Activated CD8-positive, alpha-beta memory T cell treated with anti-CD3 and anti-CD28 coated beads, Interleukin-2, amount 50 U/mL, for 48 hours (primary cell): ENCODE measurements at places on chromosomes 2 and 18.
A peak's percentile ranks its signal among the peaks of the same experiment; 100 is the strongest.

DNA sequence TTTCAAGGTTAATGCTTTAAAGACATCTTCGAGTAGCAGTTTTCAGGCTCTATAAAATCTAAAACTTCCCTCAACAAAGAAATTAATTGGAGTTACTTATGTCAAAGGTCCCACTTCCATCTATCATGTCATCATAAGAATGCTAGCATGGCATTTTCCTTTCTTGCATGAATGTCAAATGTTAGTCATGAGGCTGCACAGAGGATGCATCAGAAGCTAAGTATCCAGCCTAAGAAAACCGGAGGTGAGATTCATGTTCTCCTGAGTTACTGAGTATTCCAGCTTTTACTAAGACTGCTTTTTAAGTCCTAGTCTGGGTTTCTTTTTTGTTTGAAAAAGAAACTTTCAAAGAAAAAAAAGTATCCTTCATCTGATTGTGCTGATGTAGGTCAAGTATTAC is 130.6 kb upstream of the CDH19 start:
- DNase-seq = no peak

DNA sequence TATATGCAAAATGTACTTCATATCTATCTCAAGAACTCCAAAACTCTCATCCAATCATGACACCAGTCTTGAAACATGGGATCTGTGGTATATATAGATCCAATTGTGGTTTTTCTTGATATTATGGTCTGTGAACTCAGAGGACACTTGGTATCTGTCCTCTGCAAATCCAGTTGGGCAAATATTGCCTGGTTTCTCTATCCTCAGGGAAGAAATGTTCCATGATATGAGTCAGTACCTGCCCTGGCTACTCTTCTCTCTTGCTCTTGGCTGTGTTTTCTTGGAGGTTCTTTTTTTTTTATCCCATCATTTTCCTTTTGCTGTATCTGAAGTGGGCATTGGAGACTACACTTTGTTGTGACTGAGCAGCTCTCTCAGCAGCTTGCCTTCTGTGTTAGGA is 10.9 kb downstream of the NBEAL1 start:
- DNase-seq = no peak

- no peak for DNase-seq
These were observed 214.2 kb upstream of the ACVR2A start for GRCh38 chr2:147630585-147630984.

DNA sequence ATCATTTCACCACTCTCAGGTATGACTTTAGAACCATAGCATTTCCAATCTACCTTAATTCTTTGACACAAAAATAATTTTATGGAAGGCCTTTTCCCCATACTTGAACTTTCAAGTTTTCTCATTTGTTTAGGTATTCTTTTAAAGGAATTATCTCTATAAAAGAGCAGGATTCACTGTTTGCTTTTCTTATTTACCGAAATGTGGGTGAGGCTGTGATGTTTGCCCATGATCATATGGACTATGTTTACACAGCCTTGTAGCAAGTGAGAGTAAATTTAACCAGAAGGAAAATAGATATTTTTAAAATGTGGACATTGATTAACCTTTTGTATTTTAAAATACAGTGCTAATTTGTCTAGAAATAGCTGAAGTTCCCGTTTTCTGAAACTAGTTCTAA is 26.3 kb downstream of the CAB39 start:
- no peak for DNase-seq

- DNase-seq = no peak
These were observed 66.5 kb downstream of the CAB39 start for GRCh38 chr2:230779126-230779525.

- peak; percentile 69 for DNase-seq
These were observed 17.2 kb downstream of the IFIH1 start for GRCh38 chr2:162301151-162301804.

DNA sequence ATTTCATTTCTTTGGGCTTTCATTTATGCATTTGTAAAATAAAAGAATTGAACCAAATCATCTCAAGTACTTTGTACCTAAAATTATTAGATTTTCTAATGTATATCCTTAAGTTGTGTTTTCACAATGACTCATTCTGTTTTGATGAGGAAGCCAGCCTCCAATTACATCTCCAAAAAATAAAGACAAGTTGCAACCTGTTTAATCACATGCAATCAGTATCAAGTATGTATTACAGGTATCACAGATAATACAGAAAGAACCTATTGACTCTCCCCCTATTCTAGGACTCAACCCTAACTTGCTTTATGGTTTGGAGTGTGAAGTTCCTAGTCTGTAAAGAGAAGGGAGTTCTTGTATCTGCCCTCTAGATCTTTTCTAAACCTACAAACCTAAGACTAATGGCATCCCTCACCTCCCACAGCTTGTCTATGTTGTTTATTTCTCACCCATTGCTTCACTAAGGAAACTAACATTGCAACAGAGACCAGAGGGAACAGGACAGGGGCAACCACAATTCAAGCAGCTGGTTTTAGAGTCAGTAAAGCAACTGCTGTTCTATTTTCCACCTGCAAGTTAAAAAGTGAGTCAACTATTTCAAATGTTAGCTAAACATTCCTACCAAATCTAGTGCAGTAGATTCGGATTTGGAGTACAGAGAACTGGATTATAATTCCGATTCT is 141.1 kb upstream of the ETAA1 start:
- DNase-seq = no peak

DNA sequence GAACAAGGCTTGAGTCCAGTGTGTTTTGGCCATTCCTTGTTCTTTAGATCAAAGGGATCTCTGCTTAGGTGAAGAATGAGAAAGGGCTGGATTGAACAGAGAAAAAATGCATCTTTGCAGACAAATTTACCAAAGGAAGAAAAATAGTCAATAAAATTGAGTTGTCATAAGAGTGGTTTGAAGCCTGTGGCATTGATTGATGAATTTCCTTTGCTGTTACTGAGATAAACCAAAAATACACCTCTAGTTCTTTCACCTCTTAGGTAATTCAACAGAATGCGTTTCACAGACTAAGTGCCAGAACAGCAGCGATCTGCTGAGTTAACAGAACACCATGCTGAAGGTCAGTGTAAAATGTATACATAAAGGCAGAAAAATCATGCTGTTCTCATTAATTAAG is 96.8 kb downstream of the SPHKAP start:
- DNase-seq = no peak

- DNase-seq = no peak
These were observed 499.5 kb upstream of the CHAC2 start for GRCh38 chr2:53268086-53268485.

- DNase-seq = no peak
These were observed 32.9 kb downstream of the RMC1 start for GRCh38 chr18:23536204-23536603.

GRCh38 chr18:59033359-59033758 is 106.3 kb upstream of the SEC11C start:
- no peak for DNase-seq

- DNase-seq = no peak
These were observed 158.4 kb downstream of the FMNL2 start for GRCh38 chr2:152493417-152493816.

- no peak for DNase-seq
These were observed 82.3 kb downstream of the GALNT14 start for GRCh38 chr2:31055938-31056337.

- DNase-seq = no peak
These were observed 102.9 kb downstream of the PRKCE start for GRCh38 chr2:45754131-45755010.

GRCh38 chr18:3985664-3986063 is 469.4 kb downstream of the DLGAP1 start:
- DNase-seq = no peak

DNA sequence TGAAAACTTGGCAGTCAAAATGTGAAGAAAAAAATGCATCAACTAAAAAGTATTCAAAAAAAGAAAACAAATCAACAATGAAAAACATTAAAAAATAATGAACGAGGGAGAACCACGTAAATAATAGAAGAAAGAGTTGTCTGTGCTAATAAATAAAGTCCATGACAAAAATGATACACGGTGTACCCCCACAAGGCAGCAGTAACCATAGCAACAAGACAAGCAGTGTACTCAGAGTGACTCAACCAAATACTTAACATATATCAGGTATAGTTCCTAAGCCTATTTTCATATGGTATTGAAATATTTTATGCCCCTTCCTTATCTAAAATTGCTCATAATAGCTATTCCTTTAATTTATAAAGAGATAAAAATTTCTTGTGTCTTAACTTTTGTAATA is 162.3 kb upstream of the TMEM200C start:
- DNase-seq = no peak

DNA sequence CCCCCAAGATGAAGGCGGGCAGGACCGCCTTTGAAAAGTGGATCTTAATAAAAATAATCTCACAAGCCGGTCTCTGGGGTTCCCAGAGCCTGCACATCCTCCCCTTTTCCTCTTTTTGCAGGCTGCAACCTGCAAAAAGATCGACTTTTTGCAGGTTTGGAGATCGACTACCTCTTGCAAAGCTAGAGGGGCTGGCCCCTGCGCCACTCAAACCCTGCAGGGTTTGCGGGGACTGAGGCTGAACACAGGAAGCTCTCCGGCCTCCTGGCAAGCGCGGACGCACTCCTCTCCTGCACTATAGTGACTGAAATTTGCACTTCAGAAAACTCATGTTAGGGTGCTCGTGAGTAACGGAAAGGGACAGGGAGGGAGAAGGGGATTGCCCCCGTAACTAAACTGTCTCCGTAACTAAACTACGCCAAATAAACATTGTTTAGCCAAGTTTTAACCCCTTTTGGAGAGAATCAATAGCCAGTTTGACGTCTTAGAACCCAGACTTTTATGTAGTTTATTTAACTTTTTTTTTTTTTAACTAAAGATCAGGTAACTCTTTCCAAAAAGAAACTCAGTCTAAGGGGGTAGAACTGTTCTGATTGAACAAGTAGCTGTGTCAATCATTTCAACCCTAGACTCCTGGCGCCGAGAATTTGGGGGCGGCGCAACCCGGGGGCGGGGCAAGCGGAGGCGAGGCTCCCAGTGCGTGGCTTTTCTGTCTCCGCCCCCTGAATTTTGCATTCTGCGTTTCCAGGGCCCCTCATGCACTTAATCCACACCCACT is 2.5 kb downstream of the IGFBP5 start:
- DNase-seq = peak; percentile 85

DNA sequence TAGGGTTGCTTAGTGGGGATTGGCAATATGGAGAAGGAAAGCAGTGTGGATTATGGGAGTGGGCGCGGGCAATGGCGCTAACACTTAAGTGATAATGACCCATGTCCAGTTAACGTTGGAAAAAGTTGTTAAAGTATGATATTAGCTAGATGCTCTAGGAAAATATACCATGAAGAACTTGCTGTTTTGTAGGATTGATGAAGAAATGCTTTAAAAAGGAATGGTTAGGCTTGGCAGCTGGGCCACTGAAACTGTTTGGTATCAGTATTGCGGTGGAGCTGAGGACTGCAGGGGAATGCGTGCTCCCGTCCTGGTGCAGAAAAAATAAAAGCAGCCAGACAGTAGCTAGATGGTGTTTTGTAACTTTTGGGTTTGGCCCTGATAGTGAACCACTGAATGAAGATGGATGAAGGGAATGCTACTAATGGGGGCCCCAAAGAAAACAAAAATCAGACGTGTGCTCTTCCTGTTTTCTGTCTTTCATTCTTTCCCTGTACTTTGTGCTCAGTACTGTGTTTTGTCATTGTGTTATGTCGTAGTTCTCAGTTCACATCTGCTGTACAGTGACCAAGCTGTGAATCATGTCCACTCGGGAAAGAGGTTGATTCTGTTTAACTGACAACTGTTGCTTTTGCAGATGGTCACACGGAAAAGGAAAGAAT is 999 bp downstream of the INSIG2 start:
- no peak for DNase-seq

DNA sequence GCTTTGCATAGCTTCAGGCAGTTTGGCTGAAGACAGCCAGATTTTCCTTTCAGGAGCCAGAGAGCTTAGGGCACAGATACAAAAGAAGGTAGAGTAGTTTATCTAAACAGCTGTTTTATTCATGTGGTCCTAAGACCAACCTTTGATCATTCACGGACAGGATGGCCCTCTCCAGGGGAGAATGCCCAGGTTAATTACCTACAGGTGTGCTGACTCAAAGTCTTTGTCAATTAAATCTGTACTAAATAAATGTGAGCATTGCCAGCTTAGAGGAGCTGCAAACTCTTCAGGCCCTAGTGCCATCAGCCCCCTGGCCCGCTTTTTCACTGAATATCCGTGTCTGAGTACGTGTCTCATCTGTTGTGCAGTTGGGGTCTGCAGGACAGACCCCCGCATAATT is 554.7 kb downstream of the NUP35 start:
- DNase-seq = no peak

DNA sequence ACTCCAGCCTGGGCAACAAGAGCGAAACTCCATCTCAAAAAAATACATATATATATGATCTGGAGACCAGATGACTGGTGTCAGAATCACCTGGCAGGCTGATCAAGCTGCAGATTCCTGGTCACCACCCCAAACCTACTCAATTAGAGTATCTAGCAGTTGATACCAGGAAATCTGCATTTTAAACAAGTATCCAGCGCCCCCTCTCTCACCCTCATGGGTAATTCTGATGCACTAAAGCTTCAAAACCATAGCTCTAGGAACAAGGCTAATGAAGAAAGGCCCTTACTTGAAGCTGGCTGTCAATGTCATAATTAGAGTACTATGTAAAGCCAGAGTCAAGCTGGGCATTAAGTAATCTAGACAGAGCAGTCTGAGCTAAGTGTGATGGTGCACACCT is 25.0 kb upstream of the PCBP1 start:
- no peak for DNase-seq

- no peak for DNase-seq
These were observed 219.3 kb downstream of the PIEZO2 start for GRCh38 chr18:10930076-10930475.

DNA sequence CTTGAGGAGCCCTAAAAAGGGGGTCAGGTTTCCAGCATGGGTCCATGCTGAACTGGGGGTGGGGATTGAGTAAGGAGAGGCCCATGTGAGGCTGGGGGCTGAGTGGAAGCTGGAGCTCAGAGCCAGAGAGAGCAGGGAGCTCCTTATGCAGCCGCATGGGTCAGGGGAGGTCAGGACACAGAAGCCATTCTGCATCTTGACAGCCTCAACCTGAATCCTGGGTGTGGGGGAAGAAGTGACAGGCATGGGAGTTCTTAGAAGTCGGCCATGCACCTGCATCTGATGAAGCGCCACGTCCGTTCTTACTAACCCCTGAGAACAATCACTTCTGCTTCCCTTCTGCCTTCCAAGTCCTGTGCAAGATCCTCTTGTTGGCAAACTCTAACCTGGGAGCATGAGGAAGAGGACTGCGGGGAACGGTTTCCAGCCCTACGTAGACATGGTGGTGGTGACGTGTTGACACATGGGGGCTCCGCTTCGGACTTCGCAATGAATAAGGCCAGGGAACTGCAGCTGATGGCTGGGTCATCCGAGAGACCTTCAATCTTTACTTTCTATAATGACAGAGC is 22.3 kb downstream of the GNLY start:
- no peak for DNase-seq

GRCh38 chr2:9694661-9695234 is 64.0 kb upstream of the YWHAQ start:
- no peak for DNase-seq

- DNase-seq = no peak
These were observed 27.0 kb downstream of the UXS1 start for GRCh38 chr2:106167067-106167466.

- no peak for DNase-seq
These were observed 14.7 kb downstream of the NRP2 start for GRCh38 chr2:205696927-205697441.
